Stimulated activated CD4-positive, alpha-beta T cell treated with anti-CD3 and anti-CD28 coated beads, Interleukin-4, amount 100 ng/mL, for 48 hours (primary cell): ENCODE measurements at places on chromosomes 3 and 15.

GRCh38 chr15:39625856-39626255 lies 45.0 kb downstream of the THBS1 start:
- DNase-seq, result no peak

GRCh38 chr3:196569003-196569516 lies 600 bp downstream of the FBXO45 start:
- peak; percentile 38 for DNase-seq

GRCh38 chr3:32424581-32425250 lies 33.1 kb downstream of the CMTM7 start:
- DNase-seq, result no peak

DNA sequence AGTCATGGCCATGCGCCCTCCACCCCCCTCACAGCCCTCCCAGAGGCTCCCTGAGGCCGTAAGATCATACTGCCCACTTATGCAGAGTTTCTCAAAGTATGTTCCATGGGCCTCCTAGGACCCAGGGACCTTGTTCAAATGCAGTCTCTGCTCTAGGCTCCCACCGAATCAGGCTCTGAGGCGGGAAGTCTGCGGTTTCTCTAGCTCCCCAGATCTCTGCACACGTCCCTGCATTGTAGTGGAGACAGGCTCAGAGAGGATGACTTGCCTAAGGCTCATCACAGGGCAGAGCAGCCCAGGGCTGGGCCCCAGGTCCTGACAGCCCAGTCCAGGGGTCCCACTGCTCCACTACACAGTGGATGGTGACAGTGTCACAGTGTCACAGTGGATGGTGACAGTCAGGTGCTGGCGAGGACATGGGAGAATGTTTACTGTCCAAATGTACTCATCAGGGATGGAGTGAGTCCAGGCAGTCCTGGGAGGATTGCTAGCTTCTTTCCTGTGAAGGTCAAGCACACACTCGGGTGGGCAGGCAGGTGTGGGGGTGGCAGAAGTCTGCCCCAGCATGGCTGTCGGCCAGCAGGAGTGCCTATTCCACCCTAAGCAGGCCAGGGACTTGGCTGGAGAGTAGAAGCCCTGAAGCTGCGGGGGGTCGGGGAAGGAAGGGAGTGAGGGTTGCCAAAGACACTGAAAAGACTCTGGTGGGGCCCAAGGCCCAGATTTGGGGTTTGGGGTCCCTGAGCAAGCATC lies 12.4 kb downstream of the ANKRD63 start:
- DNase-seq, result no peak

- DNase-seq, result no peak
Measured at GRCh38 chr3:10351013-10351735, 30.3 kb upstream of the SEC13 start.

DNA sequence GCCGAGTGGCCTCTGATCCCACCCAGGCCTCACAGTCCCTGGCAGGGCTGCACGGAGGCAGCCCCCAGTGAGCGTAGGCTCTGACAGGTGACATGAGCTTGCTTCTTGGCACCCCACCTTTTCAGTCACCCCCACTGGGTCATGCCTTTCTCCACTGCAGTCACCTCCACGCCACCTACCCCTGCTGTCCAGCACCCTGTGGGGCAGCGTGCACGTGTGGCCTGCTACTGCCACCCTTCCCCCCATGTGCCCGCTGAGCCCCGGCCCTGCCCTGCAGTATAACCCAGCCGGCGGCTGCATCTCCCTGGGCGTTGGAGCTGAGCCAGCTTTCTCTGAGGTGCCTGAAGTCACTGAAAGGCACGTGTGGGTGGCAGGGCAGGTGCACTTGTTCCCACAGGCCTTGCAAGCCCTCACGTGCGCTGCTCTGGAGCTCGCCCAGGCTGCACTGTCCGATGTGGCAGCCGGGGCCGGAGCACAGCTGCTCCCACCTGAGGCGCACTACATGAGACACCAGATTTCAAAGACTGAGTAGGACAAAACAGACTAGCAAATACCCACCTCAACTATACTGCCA lies 65.6 kb downstream of the NIPA2 start:
- no peak for DNase-seq

DNA sequence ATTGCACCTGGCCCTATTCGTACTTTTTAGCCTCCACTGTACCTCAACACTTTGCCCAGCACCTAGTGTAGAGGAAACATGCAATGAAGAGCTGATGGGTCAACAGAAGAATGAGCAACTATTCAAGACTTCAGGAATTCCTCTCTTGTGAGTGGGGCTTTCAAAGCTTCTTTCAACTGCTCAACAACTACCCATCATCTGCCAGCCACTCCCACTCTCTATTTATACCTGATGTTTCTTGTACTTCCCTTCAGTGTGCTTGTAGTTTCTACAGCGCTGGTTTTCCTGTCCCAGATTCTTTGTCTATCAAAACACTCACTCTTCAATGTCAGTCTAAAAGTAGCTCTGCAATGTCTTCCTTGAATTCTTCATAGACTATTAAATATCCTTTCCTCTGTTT lies 168.3 kb upstream of the LPP start:
- DNase-seq, result no peak

GRCh38 chr15:42921342-42921731 lies 759 bp upstream of the TTBK2 start:
- peak; percentile 20 for DNase-seq

DNA sequence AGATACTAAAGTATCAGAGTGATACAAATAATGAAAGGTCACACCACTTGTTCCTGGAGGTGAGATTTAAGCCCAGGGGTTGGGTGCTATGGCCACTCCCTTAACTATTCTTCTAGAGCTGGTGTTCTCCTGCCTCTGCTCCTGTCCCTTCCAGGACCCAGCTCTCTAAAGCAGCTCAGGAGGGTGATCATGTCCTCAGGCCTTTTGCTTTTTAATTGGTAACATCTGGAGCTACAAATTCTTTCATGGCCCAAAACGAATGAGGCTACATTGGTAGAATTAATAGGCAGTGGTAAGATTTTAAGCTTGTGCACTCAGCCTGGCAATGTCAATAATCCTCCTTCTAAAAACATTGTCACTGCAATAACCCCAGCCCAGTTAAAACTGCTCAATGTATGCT lies 38.2 kb upstream of the CNOT10 start:
- DNase-seq, result no peak

DNA sequence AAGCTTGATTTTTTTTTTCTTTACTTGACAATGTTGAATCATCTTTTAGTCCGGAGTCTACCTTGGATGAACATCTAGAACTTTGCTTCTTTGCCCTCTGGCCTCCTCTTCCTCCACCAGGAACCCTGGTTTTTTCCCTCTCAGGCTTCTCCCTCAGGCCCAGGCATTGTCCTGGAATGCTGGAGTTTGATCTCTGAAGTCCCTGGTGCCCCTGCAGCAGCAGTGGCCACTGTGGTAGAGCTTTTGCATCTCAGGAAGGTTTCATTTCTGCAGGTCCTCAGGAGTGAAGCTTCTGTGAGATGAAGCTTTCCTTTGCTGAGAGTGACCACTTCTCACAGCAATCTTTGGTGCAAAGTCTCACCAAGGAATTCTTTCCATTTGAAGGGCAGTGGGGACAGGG lies 39.0 kb upstream of the NEDD4 start:
- no peak for DNase-seq

DNA sequence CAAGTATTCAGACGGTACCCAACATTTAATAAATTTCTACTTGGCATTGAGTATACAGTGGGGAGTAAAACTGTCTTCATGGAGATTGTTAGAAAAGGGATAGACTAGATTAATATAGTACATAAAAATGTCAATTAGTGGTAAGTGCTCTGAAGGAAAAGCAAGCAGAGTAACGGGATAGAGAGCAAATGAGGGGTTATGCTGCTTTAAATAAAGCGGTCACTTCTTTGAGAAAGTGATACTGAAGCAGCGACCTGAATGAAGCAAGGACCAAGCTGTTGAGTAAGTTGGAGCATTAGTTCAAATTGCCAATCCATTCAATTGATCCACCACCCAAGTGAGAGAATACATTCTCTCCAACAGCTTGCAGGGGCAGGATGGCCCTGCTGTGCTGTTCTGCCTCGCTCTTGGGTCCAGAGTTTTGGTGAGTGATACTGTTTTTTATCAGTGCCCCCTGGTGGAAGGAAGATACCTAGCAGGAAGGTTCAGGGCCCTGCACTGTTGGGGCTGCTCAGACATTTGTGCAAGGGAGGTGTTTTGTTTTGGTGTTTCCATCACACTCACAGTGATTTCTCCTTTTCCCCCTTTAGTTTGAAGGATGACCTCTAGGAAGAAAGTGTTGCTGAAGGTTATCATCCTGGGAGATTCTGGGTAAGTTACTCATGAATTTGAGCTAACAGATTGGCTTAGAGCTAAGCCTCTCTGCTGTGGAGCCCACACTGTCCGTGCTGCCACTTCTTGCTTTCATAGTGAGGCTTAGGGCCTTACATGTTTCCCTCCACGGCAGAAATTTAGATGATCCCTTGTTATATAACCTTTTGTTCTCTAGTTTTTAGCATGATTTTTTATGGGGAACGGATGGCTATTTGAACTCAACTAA lies 69.0 kb downstream of the RAB7A start:
- DNase-seq, result peak; percentile 54

DNA sequence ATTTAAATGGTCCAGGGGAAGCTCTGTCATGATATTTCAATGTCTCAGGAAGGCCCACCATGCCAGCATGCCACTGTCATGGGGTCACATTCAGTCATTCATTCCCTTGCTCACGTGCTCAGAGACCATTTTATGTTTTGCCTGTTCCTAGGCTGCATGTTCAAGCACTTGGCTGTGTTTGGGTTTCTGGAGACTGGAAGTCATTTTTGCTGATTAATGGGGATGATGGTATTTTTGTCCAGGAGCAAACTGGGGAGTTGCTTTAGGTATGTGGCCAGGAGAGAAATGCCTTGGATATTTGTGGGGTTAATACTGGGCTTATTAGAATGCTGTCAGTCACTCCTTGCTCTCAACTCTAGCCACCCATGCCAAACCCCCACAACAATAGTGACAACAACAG lies 303.5 kb downstream of the PTPRG start:
- DNase-seq, result no peak

- DNase-seq, result no peak
Measured at GRCh38 chr3:56926243-56926946, 124.6 kb upstream of the ARHGEF3 start.

DNA sequence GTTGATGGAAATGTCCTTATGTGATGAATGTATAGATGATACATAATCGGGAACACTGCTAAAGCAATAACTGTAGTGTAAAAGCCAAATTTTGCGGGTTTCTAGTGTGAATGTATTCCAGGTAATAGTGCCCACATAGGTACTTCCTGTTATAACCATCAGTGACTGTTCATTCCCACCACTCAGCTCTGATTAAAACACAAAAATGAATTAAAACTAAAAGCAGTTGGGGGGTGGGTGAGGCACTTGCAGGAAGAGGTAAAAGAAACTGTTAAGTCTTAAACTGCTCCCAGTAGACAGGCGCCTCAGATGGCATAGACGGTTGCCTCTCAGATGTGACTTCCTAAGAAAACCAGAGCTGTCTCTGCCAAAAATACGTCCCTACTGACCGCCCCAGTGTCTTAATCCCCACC lies 893 bp upstream of the MTHFS start:
- peak; percentile 15 for DNase-seq

GRCh38 chr3:46661776-46662766 lies 31.4 kb downstream of the ALS2CL start:
- DNase-seq, result no peak

DNA sequence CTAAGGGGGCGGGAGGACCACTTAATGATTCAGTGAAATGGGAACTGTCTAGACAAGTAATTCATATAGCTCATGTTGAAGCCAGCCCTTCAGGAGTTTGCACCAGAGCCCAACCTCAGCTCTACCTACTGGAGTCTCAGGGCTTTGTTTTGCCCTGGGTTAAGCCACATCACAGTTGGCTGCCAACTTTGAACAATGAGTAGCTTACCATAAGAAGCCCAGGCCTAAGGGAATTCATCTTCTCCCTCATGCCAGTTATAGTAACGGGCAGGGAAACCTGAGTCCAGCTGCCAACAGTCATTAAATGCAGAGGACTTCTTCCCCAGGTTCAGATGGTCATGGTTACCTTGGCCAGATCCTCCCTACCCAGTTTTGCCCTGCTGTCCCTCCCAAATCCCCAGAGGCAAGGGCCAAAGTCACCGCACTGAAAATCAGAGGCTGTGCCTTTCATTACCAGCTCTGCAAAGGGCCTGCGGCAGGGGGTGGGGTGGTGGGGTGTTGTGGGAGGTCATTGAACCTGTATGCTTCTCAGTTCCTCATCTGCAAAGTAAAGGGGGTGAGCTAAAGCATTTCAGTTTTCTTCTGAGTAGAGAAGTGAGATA lies 302.2 kb upstream of the NR2E3 start:
- no peak for DNase-seq

DNA sequence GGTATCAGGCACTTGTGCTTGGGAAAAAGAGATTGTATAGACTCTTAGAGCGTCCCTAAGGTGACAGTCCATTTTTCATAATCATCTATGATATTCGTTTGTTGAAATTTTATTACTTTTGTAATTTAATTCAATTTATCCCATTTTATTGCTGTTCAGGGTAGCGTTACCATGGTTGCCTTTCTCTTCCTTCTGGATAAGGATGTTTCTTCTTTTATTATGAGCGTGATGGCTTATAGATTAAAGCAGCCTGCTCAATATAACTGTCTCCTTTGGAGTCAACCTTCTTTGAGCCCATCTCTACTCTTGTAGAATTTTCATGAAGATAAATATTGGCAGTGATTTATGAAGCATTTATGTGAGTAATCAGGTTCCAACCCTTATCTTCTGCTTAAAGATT lies 182.0 kb downstream of the LRTM1 start:
- no peak for DNase-seq

DNA sequence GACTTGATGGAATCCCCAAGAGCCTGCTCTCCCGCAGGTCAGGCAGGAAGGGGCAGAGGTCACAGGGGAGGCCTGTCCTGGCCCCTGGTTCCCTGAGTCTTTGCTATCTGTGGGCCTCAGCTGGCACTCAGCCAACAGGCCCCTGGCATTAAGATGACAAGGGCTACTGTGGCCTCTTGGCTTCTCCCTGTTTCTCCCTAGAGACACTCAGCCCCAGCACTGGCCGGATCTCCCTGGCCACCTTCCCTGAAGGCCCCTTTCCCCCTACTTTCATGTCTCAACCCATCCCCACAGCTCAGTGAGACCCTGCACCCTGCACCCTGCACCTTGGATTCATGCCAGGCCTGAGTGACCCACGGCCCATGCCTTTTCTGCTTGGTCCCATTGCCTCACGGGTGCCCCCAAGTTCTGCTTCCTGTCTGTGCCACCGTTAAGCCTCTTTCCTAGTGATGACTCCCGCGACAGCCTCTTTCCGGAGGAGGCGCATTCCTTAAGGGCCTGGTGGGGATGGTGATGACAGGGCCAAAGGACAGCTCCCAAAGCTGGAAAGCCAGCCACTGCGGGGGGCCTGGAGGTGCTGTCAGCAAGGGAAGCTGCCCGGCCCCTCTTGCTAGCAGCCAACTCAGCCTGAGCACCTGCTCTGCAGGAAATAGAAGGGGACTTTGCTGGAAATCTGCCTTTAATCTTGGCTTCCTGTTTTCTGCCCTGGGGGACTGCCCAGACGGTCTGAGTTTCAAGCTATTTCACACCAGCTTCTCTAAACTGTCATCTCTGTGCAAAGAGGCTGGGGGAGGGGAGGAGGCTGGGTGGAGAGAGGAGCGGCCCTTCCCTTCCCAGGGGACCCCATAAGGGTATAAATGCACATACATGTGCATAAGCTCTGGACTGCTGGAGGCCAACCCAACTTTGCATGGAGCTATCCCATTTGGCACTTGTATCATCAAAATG lies 4.8 kb upstream of the CSK start:
- no peak for DNase-seq
